ENCODE measurements at places on chromosomes 7 and 10.

DNA sequence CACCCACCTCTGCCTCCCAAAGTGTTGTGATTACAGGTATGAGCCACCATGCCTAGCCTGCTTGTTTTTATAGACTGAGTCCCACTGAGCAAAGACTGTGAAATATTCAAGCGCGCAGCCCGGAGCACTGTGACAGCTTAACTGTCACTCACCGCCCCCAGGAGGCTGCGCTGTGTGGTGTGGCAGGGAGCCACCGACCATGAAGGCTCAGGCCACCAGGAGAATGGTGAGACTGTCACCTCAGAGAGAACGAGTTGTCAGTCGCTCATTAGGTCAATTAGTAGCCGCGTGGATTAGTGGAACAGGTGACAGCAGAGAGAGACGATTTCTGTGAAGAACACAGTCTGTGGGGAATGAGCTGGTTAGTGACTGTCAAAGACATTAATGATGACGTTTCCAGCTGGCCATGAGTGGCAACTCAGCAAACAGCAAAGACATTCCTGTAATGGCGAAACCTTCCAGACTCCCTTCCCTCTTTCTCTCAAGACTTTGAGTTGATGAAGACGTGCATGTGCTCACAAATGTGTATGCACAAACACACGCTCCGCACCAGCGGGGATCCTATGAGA is 64.5 kb downstream of the CYCS start:
- DNase-seq, result no peak

DNA sequence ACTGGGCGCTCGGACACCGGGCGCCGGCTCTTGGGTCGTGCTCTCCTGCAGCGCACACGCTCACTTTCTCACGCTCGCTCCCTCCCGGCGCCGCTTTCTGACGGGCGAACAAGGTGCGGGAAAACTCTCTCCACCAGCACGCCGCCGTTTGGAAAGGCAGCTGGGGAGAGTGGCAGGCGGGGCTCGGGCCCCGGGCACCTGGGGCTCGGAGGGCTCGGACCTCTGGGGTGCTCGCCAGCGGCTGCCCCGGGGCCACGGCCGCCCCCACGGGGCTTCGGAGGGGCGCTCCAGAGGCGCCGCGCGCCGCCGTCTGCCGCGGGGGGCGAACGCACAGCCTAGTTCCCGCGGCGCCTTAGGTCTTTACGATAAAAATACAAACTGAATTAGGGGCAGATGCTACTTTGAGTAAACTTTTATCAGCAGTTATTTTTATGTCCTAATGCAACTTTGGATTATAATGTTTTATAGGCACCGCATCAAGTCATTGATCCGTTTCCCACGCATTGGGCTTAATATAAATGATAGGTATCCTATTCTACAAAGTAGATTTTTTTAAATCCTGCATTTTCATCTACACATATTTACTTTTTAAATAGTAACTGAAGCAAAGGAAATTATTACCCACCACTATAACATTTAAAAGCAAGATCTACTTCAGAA is 535 bp upstream of the EPC1 start:
- DNase-seq, result no peak

DNA sequence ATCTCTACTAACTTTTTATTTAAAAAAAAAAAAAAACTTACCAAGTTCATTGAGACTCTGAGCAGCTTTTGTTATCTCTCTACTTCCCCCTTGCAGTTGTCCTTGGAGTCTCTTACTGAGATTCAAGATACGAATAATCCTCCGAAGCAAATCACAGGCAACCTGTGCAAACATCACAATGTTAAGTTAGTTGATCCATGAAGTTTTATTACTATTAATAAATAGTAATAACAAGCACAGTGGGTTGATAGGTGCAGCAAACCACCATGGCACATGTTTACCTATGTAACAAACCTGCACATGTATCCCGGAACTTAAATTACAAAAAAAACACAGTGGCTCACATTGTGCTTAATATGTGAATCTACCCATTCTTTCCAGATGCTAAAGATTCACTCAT is 36.5 kb downstream of the COG5 start:
- no peak for DNase-seq

DNA sequence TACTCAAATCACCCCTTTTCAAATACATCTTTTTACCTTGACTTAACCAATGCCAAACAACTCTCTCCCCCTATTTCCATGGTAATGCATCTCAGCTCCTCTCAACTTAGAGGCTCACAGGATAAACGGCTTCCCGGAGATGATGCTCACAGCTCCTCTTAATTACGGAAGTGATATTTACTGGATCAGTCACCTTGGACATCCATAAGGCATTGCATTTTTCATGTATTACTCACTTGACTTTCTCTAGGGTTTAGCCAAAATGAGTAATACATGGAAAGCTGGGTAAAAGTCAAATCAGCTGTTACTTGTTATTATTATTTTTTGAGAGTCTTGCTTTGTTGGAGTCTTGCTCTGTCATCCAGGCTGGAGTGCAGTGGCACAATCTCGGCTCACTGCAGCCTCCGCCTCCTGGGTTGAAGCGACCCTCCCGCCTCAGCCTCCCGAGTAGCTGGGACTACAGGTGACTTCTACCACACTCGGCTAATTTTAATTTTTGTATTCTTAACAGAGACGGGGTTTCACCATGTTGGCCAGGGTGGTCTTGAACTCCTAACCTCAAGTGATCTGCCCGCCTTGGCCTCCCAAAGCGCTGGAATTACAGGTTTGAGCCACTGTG is 73.3 kb upstream of the RHEB start:
- DNase-seq, result no peak

DNA sequence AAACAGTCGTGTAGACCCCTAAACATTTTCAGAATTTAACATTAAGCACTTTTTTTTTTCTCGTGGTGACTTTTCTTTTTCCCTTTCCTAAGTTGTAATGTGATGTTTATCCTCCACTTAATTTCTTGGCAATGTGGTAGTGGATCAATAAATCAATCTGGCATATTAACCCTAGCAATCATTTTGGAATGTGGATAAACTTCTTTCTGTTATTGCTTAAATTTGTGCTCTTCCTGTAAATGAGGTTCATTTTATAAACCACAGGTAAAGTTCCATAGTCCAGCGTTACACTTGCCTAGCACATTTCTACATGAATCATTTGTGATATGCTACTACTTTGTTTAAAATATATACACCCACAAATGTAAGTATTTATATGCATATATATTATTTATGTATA is 247.4 kb upstream of the ETV1 start:
- DNase-seq, result no peak

GRCh38 chr10:128070161-128070560 is 56.1 kb downstream of the MKI67 start:
- no peak for DNase-seq

GRCh38 chr7:115271332-115272235 is 349.7 kb downstream of the MDFIC start:
- no peak for DNase-seq

GRCh38 chr10:47255033-47255813 is 44.8 kb upstream of the GDF10 start:
- no peak for DNase-seq

DNA sequence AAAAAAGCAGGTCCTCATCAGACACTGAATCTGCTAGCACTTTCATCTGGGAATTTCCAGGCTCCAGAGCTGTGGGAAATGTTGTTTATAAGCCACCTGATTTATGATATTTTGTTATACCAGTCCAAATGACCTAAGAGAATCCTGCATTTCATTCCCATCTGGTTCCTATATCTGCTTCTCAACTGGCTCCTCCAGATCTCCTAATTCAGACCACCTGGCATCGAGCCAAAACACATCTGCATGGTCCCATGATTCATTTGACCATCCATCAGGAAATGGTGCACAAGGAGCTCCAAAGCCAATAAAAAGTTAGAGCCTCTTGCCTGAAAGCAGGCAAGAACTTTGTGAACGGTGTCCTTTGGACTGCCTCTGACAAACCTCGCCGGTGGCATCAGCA is 108.9 kb downstream of the IPMK start:
- no peak for DNase-seq

Measured in GDM1 (cell line).